Umbilical cord (tissue), 2 donors: ENCODE measurements at places on chromosomes 3 and 15. TPM values are rescaled to one million over a fixed set of nuclear protein-coding genes. Genes with fewer than 3 reads are reported as not detected.
A peak's percentile ranks its signal among the peaks of the same experiment; 100 is the strongest.

DNA sequence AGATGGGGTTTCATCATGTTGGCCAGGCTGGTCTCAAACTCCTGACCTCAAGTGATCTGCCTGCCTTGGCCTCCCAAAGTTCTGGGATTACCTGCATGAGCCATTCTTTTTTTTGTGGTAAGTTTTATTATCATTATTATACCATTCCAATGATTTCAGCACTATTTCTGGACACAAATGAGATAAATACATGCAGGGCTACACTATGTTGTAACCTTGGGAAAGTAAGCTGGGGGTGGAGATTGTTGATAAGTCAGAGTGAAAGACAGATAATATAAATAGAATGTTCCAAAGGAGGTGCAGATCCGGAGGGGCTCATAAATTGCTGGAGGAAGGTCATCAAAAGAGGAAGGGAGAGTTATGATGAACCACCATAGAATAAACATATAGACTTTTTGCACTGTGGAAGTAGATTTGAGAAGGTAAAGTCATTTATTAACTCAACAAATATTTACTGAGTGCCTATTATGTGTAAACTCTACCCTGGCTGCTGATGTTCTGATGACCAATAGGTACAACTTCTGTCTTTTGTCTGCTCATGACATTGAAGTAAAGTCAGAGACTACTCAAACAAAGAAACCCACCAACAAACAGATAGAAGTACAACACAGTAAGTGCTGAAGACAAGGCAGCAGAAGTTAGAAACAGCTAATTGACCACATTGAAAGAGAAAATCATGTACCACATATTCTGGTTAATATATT lies 478.9 kb upstream of the GOLIM4 start:
- no peak for DNase-seq

Gene KBTBD13
- total RNA-seq = not detected

GRCh38 chr3:194860725-194861124 lies 175.0 kb downstream of the FAM43A start:
- no peak for DNase-seq

Gene WDR49
- total RNA-seq = 3.1 TPM

Gene PAQR5
- total RNA-seq = 0.96 TPM

GRCh38 chr15:35058534-35059054 lies 26.5 kb downstream of the NANOGP8 start:
- no peak for DNase-seq

DNA sequence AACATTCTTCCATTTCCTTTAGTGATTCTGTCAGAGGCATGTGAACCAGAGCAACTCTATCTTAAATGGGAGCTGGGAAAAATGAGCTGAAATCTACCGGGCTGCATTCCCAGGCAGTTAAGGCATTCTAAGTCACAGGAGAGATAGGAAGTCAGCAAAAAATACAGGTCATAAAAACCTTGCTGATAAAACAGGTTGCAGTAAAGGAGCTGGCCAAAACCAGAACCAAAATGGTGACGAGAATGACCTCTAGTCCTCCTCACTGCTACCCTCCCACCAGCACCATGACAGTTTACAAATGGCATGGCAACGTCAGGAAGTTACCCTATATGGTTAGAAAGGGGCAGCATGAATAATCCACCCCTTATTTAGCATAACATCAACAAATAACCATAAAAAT lies 66.4 kb downstream of the B3GALNT1 start:
- peak; percentile 43 for DNase-seq

DNA sequence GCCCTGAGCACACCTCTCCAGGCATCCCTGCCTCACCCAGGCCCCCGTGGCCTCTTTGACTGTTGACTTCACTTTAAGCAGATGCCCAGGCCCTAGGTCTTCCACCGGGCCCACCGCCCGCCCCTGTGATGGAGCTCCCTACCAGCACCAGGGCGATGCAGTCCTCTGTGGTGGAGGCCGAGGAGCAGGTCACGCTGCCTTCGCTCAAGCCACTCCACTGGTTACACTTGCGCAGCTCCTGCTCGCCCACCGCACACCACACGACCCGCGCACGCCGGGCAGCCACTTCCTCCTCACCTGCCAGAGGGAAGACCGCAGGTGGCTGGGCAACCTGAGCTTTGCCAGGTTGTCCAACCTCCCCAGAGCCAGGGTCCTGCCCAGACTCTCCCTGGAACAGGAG lies 16.0 kb downstream of the LTF start:
- DNase-seq = no peak
